Left cardiac atrium (tissue), 4 donors: ENCODE measurements at places on chromosomes 4 and X. TPM values are rescaled to one million over a fixed set of nuclear protein-coding genes. Genes with fewer than 3 reads are reported as not detected.

Gene NLGN3
- total RNA-seq, result 0.97 TPM

Gene TMEM47
- 28.3 TPM for total RNA-seq

Gene ETDC
- total RNA-seq, result not detected

Gene MMAA
- 6.6 TPM for total RNA-seq

Gene NEUROG2
- total RNA-seq, result not detected

Gene TRIM60
- not detected for total RNA-seq

Gene ADH1A
- 0.44 TPM for total RNA-seq

Gene TMEM150C
- 12.8 TPM for total RNA-seq

Gene SUPT20HL2
- total RNA-seq, result not detected

Gene ZRSR2
- total RNA-seq, result 7.1 TPM

Gene SOWAHB
- total RNA-seq, result not detected

Gene PCSK1N
- 9.8 TPM for total RNA-seq

Gene C4orf17
- not detected for total RNA-seq

Gene KIF4A
- 0.29 TPM for total RNA-seq

Gene AFM
- total RNA-seq, result not detected

Gene FGFBP1
- not detected for total RNA-seq

Gene NEXMIF
- 0.32 TPM for total RNA-seq

Gene XAGE1A
- not detected for total RNA-seq

Gene CCNG2
- 18.6 TPM for total RNA-seq

Gene CLCN3
- total RNA-seq, result 38.7 TPM

Gene USP9X
- total RNA-seq, result 69.0 TPM

Gene PPP2R2C
- total RNA-seq, result 4.8 TPM

Gene EMCN
- total RNA-seq, result 31.7 TPM

Gene IL21
- total RNA-seq, result not detected

Gene PTCHD1
- total RNA-seq, result 0.24 TPM

Gene UFSP2
- 37.0 TPM for total RNA-seq

Gene MAOA
- 102 TPM for total RNA-seq

Gene SPANXN3
- not detected for total RNA-seq

Gene FRMPD4
- 0.77 TPM for total RNA-seq

Gene NUDT11
- total RNA-seq, result 0.15 TPM

Gene CD38
- 6.9 TPM for total RNA-seq

Gene STS
- 9.5 TPM for total RNA-seq

Gene NDNF
- 5.4 TPM for total RNA-seq

Gene SPATA18
- 3.1 TPM for total RNA-seq

Gene NPNT
- 3.9 TPM for total RNA-seq

Gene CLTRN
- total RNA-seq, result 0.53 TPM

Gene TEX13C
- total RNA-seq, result not detected

Gene IL1RAPL1
- 1.6 TPM for total RNA-seq

Gene SMIM31
- not detected for total RNA-seq

Gene NALF2
- 57.0 TPM for total RNA-seq

Gene TXK
- 0.84 TPM for total RNA-seq
